ENCODE measurements at places on chromosomes 7 and 10. TPM values are rescaled to one million over a fixed set of nuclear protein-coding genes. Genes with fewer than 3 reads are reported as not detected.

DNA sequence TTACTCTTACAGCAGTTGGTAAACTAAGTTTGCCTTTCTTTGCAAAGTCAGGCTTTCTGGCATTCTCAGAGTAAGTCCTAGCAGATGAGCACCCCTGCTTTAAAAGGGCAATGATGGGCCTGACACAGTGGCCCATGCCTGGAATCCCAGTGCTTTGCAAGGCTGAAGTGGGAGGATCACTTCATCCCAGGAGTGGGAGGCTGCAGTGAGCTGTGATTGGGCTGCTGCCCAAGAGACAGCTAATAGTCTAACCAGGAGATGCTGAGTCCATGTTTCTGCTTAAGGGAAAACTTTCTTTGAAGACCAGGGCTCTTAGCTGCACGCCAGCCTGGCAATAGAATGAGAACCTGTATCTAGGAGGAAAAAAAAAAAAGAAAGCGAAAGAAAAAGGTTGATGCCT is 100.2 kb upstream of the MPP7 start:
- H3K36me3 ChIP-seq = no peaks in the 10 kb centered on the region
- H3K27ac ChIP-seq = no peak overlapping the region
- H3K4me3 ChIP-seq = no peak overlapping the region
- H3K4me1 ChIP-seq = no peaks in the 10 kb centered on the region

The CTNNA3 gene
- not detected for total RNA-seq

DNA sequence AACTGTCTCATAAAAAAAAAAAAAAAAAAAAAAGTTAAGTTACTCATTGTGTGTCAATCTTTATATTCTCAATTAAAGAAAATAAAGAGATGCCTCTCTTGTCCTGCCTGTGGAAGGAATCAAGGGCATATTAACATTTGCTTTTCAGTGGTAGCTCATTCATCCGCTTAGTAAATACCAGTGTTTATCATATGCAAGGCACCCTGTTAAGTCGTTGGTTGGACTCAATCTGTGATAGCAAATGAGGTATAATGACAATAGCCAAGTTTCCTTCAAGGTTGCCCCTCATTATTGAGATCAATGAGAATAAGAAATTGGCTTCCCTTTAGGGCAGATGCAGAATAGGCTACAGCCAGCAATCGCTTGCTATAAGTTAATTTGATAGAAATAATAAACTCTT is 812.7 kb upstream of the COBL start:
- H3K36me3 ChIP-seq = no peaks in the 10 kb centered on the region
- H3K27me3 ChIP-seq = no peaks in the 10 kb centered on the region
- no peak overlapping the region for H3K4me3 ChIP-seq
- no peak for DNase-seq
- no peak overlapping the region for H3K27ac ChIP-seq

DNA sequence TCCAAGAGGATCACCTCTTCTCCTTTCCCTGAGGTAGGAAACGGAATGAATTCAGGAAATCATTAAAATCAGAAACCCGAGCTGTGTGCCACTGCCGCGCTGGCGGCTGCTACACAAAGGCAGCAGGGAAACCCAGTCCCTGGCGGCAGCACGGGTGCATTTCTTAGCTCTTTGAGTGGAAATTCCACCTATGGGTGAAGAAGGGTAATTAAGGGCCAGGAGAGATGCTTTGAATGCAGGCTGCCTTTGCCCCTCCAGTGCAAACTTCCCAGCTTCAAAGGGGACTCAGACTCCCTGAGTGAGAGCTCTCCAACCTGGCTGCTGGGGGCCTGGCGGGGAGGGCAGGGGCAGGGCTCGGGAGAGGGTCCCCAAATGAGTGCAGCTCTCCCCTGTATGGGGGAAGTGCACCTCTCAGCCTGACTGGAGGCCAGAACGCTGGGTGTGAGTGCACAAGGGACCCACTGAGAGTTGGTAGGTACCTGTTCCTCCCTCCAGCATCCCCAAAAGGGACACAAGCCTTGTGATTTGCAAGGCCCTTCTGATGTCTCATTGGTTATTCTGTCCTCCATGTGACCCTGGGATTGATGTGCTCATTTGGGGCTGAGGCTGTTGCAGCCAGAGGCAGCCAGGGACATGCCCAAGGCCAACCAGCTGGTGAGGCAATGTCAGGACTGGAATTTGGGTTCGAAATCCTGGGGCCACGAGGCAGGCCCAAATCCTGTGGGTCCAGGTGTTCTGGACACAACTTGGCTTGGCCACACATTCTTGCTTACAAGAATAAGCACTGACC is 16.3 kb upstream of the ZMIZ1 start:
- H3K4me1 ChIP-seq = peaks cover 32% of the 10 kb centered on the region
- H3K27ac ChIP-seq = no peak overlapping the region
- no peak for DNase-seq
- H3K36me3 ChIP-seq = no peaks in the 10 kb centered on the region
- H3K4me3 ChIP-seq = no peak overlapping the region

GRCh38 chr7:91126762-91127161 is 137.5 kb upstream of the FZD1 start:
- no peak overlapping the region for H3K4me3 ChIP-seq
- no peaks in the 10 kb centered on the region for H3K27me3 ChIP-seq
- no peaks in the 10 kb centered on the region for H3K36me3 ChIP-seq
- H3K27ac ChIP-seq = no peak overlapping the region
- no peak for DNase-seq

The CFAP69 gene
- total RNA-seq = not detected

DNA sequence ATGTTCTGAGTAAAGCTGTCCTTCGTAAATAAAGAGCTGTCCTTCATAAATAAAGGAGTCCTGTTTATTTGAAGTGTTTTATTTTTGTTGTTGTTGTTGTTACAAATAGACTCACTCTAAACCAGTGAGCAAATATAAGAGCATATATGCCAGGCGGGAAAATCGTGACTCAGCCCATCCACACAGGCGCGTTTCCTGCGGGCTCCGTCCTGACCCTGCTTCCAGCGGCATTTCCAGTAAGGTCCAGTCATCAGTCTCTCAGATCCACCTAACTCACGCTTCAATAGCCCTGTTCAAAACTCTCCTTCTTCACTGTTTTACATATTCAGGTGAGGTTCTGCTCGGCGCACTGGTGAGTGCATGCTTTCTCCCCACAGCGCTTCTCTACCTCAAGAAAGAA is 277.2 kb upstream of the ADARB2 start:
- no peak overlapping the region for H3K4me3 ChIP-seq
- no peak overlapping the region for H3K27ac ChIP-seq
- DNase-seq = no peak
- no peaks in the 10 kb centered on the region for H3K4me1 ChIP-seq
- no peaks in the 10 kb centered on the region for H3K36me3 ChIP-seq
- no peaks in the 10 kb centered on the region for H3K27me3 ChIP-seq

DNA sequence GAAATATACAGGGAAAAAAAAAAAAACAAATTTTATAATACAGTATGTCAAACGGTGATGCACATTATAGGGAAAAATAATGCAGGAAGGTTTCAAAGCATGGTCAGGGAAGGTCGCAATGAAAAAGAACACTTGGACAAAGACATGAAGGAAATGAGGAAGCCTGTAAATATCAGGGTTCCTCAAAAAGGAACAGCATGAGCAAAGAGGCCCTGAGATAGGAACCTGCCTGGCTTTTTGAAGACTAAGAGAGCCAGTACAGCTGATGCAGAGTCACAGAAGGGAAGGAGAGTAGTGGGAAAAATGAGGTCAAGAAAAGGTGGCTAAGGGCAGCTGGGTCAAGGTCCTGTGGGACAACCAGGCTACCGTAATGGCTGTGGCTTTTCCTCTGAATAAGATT is 1.9 kb downstream of the VPS41 start:
- no peaks in the 10 kb centered on the region for H3K36me3 ChIP-seq
- peaks cover 2% of the 10 kb centered on the region for H3K27me3 ChIP-seq
- no peak overlapping the region for H3K27ac ChIP-seq
- no peak for DNase-seq
- H3K4me3 ChIP-seq = peak overlapping the region; percentile 40

DNA sequence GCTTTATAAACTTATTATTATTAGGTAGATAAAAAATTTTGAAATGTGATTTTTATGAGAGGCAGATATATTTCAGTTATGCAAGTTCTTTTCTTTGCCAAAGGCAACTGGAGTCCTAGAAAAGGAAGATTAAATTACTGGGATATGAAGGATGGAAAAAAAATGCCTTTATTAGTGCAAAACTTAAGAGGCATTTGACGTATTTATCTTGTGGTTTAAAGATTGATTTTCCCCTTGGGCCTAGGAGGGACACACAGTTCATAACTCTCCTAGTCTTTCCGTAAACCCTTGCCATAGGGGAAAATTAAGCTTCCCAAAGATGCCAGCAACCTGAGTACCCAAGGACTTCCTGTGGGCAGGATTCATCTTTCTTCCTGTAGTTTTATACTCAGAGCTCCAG is 3.1 kb upstream of the STEAP4 start:
- H3K4me3 ChIP-seq = no peak overlapping the region
- no peak overlapping the region for H3K27ac ChIP-seq
- no peaks in the 10 kb centered on the region for H3K36me3 ChIP-seq
- peaks cover 5% of the 10 kb centered on the region for H3K4me1 ChIP-seq
- DNase-seq = no peak

DNA sequence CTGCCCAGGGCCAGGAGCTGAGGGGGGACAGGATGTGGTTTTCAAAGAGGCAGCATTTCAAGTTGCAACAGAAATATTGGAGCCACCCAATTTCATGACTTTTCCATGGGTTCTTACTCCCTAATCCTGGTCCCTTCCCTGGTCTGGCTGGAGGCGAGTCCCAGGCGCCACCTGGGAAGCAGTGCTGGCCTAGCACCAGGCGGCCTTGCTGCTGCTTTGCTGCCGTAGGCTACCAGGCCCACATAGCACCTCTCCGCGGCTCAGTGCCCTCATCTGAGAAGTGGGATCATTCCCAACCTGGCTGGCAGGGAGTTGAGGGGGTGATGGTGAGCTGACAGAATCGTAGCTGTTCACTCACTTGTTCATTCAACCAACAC is 33.7 kb downstream of the ZMIZ1 start:
- H3K4me3 ChIP-seq = no peak overlapping the region
- H3K4me1 ChIP-seq = peaks cover 9% of the 10 kb centered on the region
- no peaks in the 10 kb centered on the region for H3K36me3 ChIP-seq
- H3K27me3 ChIP-seq = no peaks in the 10 kb centered on the region
- no peak for DNase-seq
- H3K27ac ChIP-seq = no peak overlapping the region

The ITPRID1 gene
- not detected for total RNA-seq

The GBX1 gene
- total RNA-seq = not detected

GRCh38 chr10:122292376-122292775 is 21.3 kb downstream of the BTBD16 start:
- no peak overlapping the region for H3K4me3 ChIP-seq
- H3K27ac ChIP-seq = no peak overlapping the region

The C10orf95 gene
- total RNA-seq = not detected

- no peak overlapping the region for H3K4me3 ChIP-seq
- H3K36me3 ChIP-seq = peaks cover 7% of the 10 kb centered on the region
- no peak overlapping the region for H3K27ac ChIP-seq
- peaks cover 56% of the 10 kb centered on the region for H3K4me1 ChIP-seq
- no peak for DNase-seq
- H3K27me3 ChIP-seq = no peaks in the 10 kb centered on the region
These were observed 23.9 kb downstream of the CACUL1 start for GRCh38 chr10:118730756-118731456.

The GIMAP7 gene
- total RNA-seq = 171 TPM

The NEUROG3 gene
- not detected for total RNA-seq

GRCh38 chr10:96124230-96125141 is 5.6 kb upstream of the ZNF518A start:
- peaks cover 10% of the 10 kb centered on the region for H3K4me1 ChIP-seq
- no peak for DNase-seq
- H3K4me3 ChIP-seq = no peak overlapping the region
- no peak overlapping the region for H3K27ac ChIP-seq
- H3K27me3 ChIP-seq = peaks cover 44% of the 10 kb centered on the region

DNA sequence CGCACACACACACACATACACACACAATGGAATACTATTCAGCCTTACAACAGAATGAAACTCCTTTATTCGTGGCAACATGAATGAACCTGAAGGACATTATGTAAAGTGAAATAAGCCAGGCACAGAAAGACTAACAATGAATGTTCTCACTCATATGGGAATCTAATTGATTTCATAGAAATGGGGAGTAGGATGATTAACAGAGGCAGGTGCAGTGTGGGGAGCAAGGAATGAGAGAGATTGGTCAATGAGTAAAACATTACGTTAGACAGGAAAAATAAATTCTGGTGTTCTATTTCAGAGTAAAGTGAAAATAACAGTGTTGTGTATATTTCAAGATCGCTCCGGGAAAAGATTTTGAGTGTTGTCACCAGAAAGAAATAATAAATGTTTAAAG is 694.5 kb downstream of the NXPH1 start:
- H3K27ac ChIP-seq = no peak overlapping the region
- no peak overlapping the region for H3K4me3 ChIP-seq
- H3K36me3 ChIP-seq = no peaks in the 10 kb centered on the region
- no peaks in the 10 kb centered on the region for H3K4me1 ChIP-seq
- no peak for DNase-seq

DNA sequence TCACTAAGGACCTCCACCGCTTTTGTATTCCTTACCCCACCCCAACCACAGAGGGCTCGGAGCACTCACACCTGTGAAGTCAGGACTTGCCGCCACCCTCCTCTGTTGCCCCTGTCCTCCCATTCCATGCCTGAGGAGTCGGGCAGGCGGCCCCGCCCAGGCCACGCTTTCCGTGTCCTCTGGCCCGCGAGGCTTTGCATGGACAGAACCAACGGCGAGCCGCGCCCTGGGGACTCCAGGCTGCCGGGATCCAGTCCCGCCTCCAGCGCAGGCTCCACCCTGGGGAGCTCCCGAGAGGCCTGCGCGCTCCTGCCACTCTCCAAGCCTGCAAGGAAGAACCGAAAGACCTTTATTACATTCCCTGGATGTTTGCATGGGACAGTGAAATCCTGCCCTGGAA is 366.4 kb upstream of the POM121L12 start:
- no peaks in the 10 kb centered on the region for H3K36me3 ChIP-seq
- DNase-seq = no peak
- no peaks in the 10 kb centered on the region for H3K4me1 ChIP-seq
- no peak overlapping the region for H3K27ac ChIP-seq
- no peaks in the 10 kb centered on the region for H3K27me3 ChIP-seq
- H3K4me3 ChIP-seq = no peak overlapping the region

GRCh38 chr7:26670290-26670689 is 194.1 kb downstream of the SKAP2 start:
- H3K4me3 ChIP-seq = no peak overlapping the region
- peaks cover 12% of the 10 kb centered on the region for H3K27me3 ChIP-seq
- H3K27ac ChIP-seq = no peak overlapping the region
- H3K36me3 ChIP-seq = no peaks in the 10 kb centered on the region
- no peak for DNase-seq

- no peak for DNase-seq
- H3K4me1 ChIP-seq = no peaks in the 10 kb centered on the region
- no peaks in the 10 kb centered on the region for H3K27me3 ChIP-seq
- H3K36me3 ChIP-seq = no peaks in the 10 kb centered on the region
- H3K4me3 ChIP-seq = no peak overlapping the region
These were observed 160.6 kb downstream of the NSUN6 start for GRCh38 chr10:18490755-18491154.

The AKR1D1 gene
- not detected for total RNA-seq

The LRRTM3 gene
- not detected for total RNA-seq

The ASIC3 gene
- 6.2 TPM for total RNA-seq

The CYP2W1 gene
- total RNA-seq = not detected
